CD4-positive, alpha-beta T cell treated with Interleukin-4 for 4 hours (primary cell): ENCODE measurements at places on chromosomes 16 and 17.

GRCh38 chr16:53982631-53983042 lies 278.7 kb downstream of the FTO start:
- DNase-seq = no peak

DNA sequence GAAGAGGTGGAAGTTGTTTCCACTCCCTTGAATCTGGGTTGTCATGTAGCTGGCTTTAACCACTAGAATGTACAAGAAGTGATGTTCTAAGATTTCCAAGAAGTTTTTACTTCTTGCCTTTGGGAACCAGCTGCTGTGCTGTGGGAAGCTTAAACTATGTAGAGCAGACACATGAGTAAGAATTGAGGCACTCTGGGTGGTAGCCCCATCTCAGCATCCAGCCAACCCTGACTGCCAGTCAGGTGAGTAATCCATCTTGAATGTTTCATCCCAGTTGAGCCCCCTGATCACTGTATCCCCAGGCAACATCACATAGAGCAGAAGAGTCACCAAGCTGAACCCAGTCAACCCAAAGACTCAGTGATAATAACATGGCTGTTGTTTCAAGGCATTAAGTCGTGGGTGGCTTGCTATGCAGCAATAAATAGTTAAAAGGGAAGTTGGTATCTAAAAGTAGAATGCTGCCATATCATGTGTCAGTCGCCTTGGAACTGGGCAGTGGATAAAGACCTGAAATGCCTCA lies 62.8 kb upstream of the GPR139 start:
- no peak for DNase-seq

GRCh38 chr16:21719283-21719682 lies 55.5 kb downstream of the OTOA start:
- no peak for DNase-seq

- no peak for DNase-seq
Observed at GRCh38 chr16:27319257-27319965, 5.6 kb downstream of the IL4R start.

- no peak for DNase-seq
Observed at GRCh38 chr17:6061290-6061689, 8.9 kb upstream of the WSCD1 start.

GRCh38 chr16:85134789-85135142 lies 22.5 kb upstream of the CIBAR2 start:
- DNase-seq = no peak

GRCh38 chr17:61789872-61790271 lies 73.5 kb downstream of the BRIP1 start:
- no peak for DNase-seq

DNA sequence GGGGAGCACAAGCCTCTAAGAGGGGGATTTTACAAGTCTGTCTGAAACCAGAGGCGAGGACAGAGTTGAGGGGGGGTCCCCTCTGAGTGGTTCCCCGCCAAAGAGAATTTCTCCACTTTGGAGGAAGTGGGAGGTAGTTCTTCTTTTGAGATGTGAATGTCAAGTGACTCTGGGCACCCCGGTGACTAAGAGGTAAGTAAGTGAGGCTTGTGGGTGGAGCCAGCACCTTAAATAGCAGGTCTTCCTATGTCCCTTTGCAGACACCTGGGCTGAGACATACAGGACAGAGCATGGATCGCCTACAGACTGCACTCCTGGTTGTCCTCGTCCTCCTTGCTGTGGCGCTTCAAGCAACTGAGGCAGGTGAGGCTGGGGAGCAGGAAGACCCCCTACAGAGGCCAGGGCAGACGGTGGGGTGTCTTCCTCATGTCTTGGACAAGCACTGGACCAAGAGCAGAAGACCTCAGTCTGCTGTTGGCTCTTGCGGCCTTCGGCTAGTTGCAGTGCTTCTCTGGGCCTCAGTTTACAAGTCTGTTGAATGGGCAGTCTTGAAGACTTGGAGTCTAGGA lies at the start of gene CCL22:
CCL22 (plus strand) TSS at position 257 of the 569 bp plus-strand sequence; CDS start at position 291, 34 bp downstream.
- DNase-seq = no peak

- DNase-seq = no peak
Observed at GRCh38 chr17:42017866-42018200, 594 bp upstream of the DNAJC7 start.

DNA sequence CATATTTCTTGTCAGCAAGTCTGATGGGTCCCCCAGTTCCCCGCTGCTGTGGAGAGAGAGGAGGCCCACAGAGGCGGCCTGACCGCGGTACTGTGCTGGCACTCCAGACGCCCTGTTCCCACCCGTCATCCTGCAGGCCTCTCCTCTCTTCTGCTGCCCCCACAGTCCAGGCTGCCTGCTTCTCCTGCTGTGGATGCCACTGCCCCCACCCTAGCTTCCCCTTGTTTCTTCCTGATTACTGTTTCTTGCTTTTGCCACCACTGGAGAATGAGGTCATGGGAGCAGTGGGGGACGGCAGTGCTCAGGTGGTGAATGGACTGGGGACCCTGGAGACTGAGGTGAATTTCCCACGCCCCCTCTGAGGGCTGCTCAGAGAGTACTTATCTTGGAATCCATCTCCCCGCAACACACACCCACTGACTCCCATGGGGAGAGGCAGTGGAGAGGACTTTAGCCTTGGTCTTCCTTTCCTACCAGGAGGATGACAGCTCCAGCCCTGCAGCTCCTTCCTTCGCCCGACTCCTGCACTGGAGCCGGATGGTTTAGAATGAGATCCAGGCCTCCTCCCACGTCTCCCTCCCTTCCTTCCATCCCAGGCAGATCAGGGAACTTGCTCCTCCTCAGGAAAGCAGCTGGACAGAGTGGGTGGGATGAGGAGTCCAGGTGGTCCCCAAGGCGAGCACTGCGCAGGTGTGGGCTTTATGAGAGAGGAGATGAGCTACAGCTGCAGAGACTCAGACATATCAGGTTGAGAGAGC lies 60.4 kb downstream of the PLXDC1 start:
- DNase-seq = no peak

GRCh38 chr16:57023541-57024249 lies 34.3 kb downstream of the NLRC5 start:
- peak; percentile 91 for DNase-seq

- DNase-seq = no peak
Observed at GRCh38 chr17:3030096-3030495, 33.3 kb downstream of the OR1D5 start.

GRCh38 chr16:721765-722540 lies 1.0 kb downstream of the ANTKMT start:
- DNase-seq = peak; percentile 15

GRCh38 chr17:7404737-7405349 lies 946 bp upstream of the TMEM256 start:
- DNase-seq = peak; percentile 64

DNA sequence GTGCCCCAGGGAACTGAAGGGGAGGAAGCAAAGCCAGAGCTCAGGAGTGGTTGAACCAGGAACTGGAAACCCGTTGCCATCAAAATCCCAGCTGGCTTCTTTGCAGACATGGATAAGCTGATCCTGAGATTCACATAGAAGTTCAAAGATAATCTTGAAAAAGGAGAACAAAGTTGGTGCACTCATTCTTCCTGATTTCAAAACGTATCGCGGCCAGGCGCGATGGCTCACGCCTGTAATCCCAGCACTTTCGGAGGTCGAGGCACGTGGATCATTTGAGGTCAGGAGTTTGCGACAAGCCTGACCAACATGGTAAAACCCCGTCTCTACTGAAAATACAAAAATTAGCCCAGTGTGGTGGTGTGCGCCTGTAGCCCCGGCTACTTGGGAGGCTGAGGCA lies 7.1 kb downstream of the RAP1GAP2 start:
- no peak for DNase-seq

DNA sequence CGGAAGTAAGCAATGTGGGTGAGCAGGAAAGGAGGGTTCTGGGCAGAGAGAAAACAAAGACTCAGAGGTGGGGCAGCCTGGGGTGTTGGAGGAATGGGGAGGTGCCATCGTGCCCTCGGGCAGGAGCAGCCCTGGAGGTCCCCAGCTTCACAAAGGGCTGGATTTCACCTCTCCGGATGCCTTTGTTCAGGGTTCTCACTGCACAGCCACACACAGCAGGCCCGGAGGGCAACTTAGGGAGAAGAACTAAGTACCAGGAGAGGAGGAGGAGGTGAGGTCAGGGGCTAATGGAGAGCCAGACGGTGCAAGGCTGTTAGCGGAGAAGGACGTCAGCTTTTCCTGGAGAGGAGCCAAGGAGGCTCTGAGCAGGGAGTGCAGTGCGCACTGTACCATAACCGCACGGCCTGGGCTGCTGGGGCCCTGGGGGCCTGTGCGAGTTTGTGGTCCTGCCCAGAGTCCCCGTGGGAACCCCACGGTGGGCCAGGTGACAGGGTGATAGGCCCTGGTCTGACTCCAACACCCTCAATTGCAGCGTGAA lies 9.3 kb downstream of the ARRB2 start:
- no peak for DNase-seq

DNA sequence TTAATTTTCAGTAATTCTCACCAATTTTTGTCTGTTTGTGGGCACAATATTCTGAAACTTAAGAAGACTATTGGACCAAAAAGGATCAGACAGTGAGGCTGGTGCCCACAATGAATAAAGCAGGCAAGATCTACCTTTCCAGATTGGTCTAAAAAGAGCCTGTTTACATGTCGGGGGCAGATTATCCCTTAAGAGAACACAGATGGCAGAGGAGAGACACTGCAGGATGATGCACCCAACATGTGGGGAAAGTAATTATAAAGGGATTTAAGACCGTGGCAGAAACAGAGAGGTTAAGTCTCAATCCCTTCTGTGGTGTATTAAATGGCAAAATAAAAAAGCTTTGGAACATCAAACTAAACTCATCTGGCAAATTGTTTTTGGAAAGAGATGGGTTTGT lies 331.8 kb upstream of the CDH11 start:
- DNase-seq = no peak

- DNase-seq = no peak
Observed at GRCh38 chr17:5804251-5804650, 219.9 kb upstream of the NLRP1 start.

GRCh38 chr17:75849724-75850123 lies 5.4 kb downstream of the WBP2 start:
- no peak for DNase-seq

GRCh38 chr16:85527767-85528297 lies 85.3 kb upstream of the GSE1 start:
- no peak for DNase-seq

- DNase-seq = peak; percentile 79
Observed at GRCh38 chr17:8163978-8164814, 1.4 kb upstream of the VAMP2 start.

GRCh38 chr16:86567701-86568581 lies 1.3 kb downstream of the FOXC2 start:
- DNase-seq = no peak

DNA sequence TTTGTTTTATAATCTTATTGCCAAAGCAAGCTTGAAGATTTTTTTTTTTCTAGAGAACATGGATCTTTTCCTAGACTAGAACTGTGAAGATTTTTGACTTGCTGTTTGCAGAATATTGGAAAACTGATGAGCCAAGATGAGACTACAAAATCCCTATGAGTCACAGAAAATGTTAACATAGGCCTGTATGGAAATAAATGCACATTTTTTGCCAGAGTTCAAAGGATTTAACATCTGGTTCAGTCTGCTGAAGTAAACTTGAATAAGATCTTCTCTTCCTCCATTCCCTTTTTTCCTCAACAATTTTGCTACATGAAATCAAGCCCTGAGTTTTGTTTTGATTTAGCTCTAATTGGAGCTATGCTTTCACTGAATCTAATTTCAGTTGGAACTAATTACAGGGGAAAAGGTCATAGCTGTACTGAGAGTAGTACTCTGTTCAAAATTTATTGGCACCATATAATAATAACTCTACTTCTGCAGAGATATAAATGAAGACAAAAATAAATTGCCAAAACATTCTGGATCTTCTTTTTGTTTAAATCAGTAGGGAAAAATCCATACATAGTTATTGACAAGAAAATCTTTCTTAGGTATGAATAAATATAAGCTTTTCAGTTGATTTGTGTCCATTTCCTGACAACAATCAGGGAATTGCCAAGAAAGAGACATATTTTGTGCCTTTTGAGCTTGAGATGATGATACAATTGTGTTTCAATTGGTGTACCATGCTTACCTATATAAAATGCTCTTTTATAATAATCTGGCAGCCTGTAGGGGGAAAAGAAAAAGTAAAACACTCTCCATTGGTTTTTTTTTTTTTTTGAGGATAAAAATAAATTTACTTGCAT lies 387.5 kb upstream of the GOT2 start:
- DNase-seq = no peak

DNA sequence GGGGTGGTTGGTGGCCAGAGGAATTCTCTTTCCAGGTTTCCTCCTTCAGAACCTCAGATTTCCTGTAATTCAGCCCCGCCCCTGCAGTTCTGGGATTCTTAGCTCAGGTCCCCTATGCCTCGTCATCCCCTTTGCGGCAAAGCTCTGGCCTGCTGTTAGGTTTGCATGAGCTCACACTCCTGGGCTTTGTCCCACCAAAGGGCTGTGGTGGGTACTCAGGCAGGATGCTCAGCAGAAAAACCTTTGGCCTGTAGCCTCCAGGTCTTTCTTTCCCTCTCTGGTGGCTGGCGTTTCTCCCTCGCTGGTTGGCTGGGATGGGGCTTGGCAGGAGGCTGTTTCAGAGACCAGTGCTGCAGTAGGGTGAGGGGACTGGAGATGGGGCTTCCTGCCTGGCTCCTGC lies 9.6 kb upstream of the PLEKHG4 start:
- DNase-seq = no peak

- DNase-seq = no peak
Observed at GRCh38 chr17:56912105-56912999, 1.5 kb downstream of the TRIM25 start.

GRCh38 chr16:3187798-3188674 lies at the start of gene OR1F1:
Gene OR1F1, plus strand, starts transcription at chr16:3188204.
- peak; percentile 25 for DNase-seq

DNA sequence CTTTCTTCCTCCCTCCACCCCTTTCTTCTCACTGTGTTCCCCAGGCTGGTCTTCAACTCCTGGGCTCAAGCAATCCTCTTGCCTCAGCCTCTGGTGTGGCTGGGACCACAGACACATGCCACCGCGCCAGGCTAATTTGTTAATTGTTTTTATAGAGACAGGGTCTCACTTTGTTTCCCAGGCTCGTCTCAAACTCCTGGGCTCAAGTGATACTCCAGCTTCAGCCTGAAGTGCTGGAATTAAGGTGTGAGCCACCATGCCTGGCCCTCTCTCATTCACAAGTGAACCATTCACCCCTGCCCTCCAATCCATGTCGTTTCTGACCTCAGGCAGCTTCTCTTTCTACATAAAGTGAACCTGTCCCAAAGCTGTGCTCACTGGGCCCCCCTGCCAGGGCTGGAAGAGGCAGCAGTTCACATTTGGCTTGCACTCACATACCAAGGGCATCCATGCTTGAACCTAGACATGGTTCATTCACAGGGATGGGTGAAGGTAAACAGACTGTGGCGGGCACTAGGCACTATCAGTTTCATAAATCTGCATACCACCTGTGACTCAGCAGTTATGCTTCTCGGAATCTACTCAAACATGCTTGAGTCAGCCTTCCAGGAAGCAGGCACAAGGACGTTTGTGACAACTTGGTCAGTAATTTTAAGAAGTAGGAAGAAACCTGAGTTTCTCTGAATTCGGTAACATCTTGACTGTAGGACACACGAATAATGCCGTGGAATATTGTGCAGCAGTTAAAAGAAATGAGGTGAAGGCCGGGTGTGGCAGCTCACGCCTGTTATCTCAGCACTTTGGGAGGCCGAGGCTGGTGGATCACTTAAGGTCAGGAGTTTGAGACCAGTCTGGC lies 6.0 kb upstream of the RNF213 start:
- peak; percentile 91 for DNase-seq

GRCh38 chr16:4426722-4427372 lies 1.2 kb downstream of the DNAJA3 start:
- DNase-seq = no peak
